ENCODE measurements at places on chromosomes 12 and 14.

GRCh38 chr12:49901986-49902385 is 1.7 kb downstream of the FAIM2 start:
- no peak for DNase-seq

GRCh38 chr12:53651737-53652136 is 24.1 kb downstream of the ATP5MC2 start:
- DNase-seq, result no peak

GRCh38 chr12:112969547-112970306 is 8.6 kb upstream of the OAS2 start:
- no peak for DNase-seq

DNA sequence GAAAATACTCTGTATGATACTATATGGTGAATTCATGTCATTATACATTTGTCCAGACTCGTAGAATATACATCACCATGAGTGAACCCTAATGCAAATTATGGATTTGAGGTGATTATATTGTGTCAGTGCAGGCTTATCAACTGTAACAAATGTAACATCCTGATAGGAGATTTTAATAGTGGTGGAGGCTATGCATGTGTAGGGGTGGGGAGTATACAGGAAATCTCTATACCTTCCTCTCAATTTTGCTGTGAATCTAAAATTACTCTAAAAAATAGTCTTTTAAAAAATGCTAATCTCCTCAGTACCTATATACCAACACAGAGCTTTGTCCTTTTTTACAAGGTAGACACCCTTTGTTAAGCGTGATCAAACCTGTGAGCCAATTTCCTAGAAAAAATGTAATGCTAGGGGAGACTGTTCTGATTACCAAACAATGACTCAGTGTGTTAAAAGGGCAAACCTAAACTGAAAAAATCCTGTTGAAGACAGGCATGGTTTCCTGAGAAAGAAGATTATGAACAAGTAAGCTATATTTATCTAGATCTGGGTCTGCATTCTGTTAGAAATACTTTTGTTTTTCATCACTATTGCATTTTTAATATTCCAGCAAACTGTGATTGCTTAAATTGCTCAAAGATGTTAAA is 170.9 kb downstream of the DUSP6 start:
- no peak for DNase-seq

GRCh38 chr12:52010152-52010622 is 3.4 kb downstream of the TAMALIN start:
- no peak for DNase-seq

DNA sequence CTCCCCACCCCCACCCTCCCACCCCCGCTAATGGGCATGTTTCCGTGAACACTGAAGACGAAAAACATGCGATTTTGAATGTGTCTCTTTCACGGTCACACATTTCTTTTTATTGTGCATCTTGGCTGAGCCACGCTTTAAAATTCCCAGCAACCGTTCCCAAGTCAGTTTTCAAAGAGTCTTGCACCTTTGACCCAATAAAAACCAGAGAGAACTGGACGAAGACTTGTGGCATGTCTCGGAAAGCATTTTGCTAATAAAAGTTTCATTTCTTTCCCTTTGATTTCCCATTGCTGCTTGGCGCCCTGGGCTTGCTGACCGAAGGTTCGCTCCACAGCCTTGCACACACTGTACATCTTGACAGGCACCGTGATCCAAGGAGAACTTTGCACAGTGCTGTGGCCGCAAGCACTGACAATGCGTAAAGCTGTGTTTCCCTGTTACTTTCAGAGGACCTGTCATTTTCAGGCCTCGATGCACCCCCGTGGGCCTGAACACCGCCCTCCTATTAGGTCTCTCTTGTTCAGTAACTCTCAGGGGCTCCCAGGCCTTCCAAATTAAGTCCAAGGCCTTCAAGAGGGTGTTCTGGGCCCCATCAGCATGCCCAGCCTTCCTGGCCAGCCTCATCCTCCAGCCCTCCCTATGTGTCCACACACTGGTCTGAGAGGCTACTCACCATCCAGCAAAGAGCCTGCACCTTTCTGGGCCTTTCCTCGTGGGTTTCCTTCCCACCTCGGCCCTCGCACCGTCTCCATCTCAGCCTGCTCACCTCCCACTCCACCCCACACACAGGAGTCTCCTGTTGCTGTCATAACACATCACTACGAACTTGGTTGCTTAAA is 63.4 kb upstream of the DIO3 start:
- DNase-seq, result no peak

DNA sequence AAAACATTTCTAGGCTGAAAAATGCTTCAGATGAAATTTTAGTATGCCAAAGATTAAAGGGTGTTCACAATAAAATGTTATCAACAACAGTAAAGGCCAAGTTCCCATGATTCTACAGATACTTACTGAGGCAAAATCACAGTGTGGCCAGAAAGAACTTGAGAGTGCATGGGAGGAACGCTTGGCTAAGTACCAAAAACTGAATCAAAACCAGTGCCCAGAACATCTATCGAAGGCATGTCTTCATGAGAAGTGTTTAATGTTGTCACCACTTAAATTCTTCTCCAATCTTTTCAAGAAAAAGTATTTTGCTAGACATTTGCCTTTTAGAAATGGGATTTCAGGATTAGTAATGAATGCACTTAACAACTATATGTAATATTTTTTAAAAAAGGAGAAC is 41.5 kb downstream of the KIF21A start:
- DNase-seq, result no peak

- DNase-seq, result no peak
These were observed 11.5 kb upstream of the RASSF3 start for GRCh38 chr12:64598831-64599230.

DNA sequence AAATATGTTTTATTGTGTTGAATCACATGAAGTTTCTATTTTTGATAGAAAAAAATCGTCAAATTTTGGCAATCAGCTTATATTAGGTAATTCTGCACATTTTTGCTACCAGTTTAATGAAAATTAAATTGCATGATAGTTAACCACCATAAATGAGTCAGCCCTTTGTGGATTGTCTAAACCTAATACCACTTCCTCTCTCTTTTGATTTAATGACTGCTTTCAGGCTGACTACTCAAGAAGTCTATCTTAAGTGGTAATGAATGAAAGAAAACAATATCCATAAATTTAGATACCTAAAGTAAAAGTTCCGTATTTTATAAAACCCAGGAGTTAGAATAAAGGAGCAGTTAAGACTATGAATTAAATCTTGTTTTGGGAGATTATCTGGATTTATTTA is 450.5 kb downstream of the TMEM117 start:
- no peak for DNase-seq

- no peak for DNase-seq
These were observed 1.7 kb downstream of the WNT1 start for GRCh38 chr12:48979602-48980388.

DNA sequence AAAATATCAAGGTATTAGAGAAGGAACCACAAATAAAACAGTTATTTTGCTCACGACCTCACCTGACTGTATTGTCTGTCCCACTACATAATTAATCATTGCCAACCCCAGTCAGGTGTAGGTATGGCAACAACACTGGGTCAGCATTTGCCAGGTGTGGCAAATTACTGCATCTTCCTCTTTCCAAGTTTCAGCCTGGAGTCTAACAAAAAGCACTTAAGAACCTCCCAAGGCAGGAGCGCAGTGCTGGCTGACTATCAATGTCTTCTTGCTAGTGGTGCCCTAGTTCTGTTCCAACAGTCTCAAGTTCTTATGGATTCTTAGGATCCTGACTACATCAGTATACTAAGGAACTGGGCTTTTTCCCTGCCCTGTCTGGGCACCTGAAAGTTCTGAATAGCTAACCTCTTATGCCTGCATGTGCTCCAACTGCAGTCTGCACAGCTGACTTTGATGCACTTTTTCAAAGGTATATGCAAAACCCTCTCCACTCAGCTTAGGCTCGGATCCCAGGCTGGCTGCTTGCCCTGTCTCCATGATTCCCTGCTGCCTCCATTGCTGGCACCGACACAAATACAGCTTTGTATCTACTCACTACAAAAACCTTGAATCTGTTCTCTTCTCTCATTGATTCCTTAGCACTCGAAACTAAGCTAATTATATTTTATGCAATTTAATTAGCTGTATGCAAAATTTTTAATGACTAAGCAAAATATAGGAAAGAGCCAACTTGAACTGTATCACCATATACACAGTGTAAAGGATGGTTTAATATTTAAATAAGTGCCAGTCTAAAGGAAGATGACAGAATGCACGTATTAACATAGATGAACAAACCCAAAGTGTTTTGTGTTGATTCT is 113.3 kb downstream of the PRKD1 start:
- peak; percentile 57 for DNase-seq

- DNase-seq, result no peak
These were observed 85.7 kb downstream of the BTG1 start for GRCh38 chr12:92059960-92060359.

GRCh38 chr12:98516111-98516873 is 902 bp downstream of the TMPO start:
- DNase-seq, result peak; percentile 74

DNA sequence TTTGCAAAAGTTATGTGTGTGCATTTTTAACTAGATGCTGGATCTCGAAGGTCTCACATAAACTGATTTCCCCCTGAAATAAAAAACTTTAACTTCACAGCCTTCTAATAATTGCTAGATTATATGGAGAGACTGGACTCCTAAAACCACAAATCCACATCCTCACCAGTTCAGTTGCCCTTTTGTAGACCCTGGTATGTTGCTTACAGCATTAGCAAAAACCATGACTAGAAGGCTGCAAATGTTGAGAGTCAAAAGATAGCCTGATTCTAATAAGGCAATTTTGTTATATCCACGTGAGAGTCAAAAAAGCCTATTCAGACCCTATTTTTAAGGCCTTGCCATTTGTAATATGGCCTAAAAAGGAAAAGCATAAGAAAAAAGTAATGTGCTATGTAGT is 37.4 kb downstream of the RASSF8 start:
- DNase-seq, result no peak

DNA sequence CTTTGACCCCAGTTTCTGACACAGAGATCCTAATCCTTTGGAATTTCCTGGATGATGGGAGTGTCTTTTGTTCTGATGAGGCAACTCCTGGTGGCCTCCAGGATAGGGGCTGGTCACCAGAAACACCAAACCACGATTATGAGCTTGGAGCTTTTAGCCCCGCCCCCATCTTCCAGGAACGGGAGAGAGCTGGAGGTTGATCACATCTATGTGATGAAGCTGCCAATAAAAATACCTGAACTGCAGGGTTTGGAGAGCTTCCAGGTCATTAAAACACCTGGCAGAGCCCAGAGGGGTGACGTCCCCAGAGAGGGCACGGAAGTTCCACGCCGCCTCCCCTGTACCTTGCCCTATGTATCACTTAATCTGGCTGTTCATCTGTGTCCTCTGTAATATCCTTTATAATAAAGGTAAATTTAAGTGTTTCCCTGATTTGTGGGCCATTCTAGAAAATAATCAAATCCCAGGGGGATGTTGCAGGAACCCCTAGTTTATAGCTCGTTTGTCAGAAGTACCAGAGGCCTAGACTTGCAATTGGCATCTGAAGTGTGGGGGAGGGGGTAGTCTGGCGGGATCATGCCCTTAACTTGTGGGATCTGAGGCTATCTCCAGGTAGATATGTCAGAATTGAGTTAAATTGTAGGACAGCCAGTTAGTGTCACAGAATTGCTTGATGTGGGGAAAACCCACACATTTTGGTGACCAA is 21.2 kb downstream of the APPL2 start:
- DNase-seq, result no peak

- no peak for DNase-seq
These were observed 193.9 kb upstream of the OR4E1 start for GRCh38 chr14:21867541-21867940.

DNA sequence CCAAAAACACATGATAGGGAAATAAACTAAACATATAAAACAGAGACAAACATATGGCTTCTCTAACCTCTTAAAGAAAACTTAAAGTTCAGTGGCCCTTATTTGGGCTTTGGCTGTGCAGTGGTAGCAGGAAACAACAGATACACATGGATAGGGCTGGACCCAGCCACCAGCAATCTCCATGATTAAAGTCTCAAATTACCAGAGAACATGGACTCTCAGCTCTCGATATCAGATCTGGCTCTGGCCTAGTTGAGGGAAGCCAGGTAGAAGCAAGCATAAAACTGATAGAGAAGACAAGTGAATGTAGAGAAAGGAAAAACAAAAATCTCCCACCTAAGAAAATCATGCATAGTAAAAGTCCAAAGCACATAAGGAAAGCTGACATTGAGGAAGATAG is 164.8 kb downstream of the ITPR2 start:
- no peak for DNase-seq

DNA sequence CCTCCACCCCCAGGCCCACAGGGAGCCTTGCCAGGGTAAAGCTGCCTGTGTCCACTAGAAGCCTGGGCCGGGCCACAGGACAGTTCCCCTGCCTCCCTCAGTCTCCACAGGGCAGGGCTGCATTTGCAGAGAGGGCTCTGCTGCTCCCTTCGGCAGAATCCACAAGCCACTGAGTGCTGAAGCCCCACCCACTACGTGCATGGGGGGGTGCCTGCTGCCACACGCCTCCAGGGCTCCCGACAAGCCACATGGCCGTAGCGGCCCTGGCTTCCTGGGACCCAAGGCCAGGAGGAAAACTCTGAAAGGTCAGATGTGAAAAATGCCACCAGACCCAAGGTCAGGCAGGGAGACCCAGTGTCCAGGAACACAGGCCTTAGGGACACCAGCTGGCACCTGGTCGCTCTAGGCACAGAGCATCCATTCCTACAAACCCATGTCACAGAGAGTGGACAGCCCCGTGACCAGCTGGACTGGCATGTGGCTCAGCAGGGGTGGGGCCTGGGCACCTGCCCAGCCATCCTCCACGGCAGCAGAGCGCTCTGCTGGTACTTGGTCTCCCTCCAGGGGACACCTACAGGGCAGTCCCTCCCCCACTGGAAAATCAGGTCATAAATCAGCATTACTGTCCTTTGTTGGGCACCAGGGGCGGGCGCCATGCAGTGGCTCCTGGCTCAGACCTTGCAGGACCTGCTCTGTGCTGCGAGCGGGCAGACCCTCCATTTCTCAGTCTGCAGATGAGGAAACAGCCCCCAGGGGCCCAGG is 42.9 kb downstream of the CCDC85C start:
- no peak for DNase-seq

GRCh38 chr12:57157588-57158173 is 10.3 kb upstream of the LRP1-AS start:
- DNase-seq, result no peak

GRCh38 chr12:64840119-64840518 is 15.7 kb downstream of the TBC1D30 start:
- DNase-seq, result no peak

GRCh38 chr14:100662879-100663760 is 63.6 kb upstream of the DLK1 start:
- peak; percentile 4 for DNase-seq

GRCh38 chr14:94307410-94307992 is 14.4 kb upstream of the SERPINA10 start:
- peak; percentile 44 for DNase-seq

DNA sequence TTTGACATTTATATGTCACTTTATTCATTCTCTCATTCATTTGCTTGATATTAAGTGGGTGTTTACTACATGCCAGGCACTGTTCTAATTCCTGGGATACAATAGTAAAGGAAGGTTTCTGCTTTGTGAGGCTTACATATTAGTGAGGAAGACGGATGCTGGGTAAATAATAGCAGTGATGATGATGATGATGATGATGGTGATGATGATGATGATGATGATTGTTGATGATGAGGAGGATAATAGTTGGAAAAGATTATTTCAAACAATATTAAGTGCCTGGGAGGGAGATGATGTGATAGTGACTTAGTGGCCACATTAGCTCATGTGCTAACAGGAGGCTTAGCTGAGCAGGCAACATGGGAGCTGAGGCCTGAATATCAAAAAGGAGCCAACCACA is 19.3 kb upstream of the TMEM233 start:
- DNase-seq, result no peak

GRCh38 chr12:1322821-1323220 is 271.6 kb downstream of the FBXL14 start:
- DNase-seq, result no peak
